ENCODE measurements at places on chromosomes 7 and 10.

DNA sequence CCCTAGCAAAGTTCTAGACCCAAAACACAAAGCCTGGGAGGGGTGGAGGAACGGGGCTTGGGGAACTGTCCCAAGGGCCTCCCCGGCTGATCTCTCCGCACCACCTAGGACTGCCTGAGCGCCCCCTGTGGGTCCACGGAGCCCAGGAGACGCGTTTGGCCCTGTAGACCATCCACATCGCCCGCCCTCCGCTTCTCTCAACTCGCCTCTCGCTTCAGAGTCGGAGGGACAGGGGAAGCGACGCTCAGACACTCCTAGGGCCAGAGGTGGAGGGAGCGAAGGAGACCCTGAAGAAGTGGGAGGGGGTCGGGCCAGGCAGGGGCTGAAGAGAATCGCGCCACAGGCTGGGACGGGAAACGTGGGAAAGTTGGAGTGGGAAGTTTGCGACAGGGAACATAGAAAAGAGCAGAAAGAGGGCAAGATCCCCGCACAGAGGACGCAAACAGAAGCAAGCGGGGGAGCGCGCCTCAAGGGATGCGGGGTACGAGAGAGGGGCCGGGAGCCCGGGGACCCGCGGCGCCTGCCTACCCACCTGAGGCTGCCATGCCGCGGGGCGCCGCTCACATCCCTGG, 378 bp downstream of the PIK3AP1 start:
- peak; percentile 68 for DNase-seq

DNA sequence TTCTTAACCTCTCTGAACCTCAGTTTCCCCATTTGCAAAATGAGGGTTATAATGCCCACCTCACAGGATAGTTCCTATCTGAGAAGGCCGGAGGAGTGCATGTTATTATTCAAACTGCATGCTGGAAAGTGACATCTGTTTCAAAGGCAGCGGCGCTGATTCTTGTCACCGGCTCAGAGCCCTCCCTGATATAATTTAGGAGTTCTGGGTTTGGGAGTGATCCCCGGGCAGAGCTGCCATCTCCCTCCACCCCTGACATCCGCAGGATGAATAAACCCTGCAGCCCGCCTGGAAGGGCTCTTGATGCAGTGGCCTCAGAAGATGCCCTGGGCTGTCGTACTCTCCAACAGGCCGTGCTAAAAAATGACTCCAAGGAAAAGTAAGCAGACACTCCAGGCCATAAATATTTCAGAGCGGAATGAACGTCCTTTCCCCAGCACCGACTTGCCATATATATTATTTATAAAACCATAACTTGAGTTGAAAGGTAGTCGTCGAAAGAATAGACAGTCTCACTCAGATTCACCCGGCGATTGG, 47.0 kb upstream of the MYL10 start:
- DNase-seq: no peak

GRCh38 chr7:114921631-114922025, 266 bp upstream of the MDFIC start:
- peak; percentile 33 for DNase-seq

GRCh38 chr7:24755541-24756407, 1.5 kb downstream of the GSDME start:
- DNase-seq: peak; percentile 14

GRCh38 chr10:46270086-46270811, 16.5 kb upstream of the ANTXRL start:
- DNase-seq: peak; percentile 17

GRCh38 chr10:10396601-10397000, 621.1 kb upstream of the CELF2 start:
- no peak for DNase-seq

- DNase-seq: no peak
Observed at GRCh38 chr7:159099711-159100231, 44.9 kb downstream of the VIPR2 start.

DNA sequence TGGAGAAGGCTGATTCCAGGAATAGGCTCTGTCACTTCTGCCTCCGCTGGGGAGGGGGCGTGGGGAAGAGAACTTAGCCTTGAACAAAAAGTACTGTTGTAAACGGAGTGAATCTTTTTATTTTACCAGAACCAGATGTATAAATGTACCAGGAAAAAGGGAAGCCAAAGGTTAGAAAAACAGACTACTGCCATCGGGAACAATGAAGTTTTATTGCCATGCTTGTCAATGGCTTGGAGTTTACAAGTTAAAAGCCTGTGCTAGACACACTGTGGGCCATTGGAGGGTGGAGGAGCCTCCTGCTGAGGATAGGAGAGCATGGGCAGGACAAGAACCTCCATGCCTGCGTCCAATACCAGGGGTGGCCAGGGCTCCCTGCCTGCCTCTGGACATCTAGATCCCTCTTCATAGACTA, 161.7 kb upstream of the LYZL2 start:
- DNase-seq: no peak

DNA sequence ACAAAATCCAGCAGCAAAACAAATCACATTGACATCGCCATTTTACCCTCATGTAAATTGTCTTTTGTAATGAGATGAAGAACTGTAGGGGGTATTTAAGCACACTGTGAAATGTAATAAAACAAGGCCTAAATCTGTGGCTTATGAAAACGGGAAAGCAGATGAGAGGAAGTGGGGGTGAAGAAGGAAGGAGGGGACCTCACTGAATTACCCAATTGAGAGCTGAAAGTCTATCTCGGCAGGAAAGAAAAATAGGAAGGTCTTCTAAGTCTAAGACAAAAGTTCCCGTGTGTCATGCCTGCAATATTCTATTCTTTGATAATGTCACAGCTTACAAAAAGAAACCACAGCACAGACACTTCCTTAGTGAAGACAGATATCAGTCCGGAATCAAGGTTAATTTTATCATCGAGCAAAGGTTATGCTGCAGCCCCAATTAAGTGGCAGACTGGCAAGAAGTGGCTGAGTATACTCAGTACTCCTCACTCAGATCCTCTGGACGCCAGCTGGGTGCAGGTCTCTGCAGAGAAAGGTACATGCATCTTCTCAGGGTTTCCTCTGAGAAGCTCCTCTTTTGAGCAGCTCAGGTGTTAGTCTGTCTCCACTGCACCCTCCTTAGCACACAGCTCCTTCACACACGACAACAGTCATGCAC, 239.7 kb downstream of the FANK1 start:
- no peak for DNase-seq

GRCh38 chr10:132099389-132100090, 33.8 kb downstream of the JAKMIP3 start:
- DNase-seq: no peak

DNA sequence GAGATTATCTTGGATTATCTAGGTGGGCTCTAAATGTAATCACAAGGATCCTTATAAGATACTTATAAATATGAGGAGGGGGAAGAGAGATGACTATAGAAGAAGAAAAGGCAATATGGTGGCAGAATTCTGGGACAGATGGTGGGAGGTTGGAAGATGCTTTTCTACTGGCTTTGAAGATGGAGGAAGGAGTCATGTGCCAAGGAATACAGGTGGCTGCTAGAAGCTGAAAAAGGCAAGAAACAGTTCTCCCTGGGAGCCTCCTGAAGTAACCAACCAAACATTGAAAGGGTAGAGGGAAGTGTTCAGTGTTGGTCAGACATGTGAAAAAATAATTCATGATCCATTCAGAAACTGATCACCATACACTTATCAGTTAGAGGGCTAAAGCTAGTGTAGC, 213.3 kb downstream of the WDR11 start:
- no peak for DNase-seq

GRCh38 chr10:118300320-118300719, 41.8 kb downstream of the FAM204A start:
- no peak for DNase-seq

DNA sequence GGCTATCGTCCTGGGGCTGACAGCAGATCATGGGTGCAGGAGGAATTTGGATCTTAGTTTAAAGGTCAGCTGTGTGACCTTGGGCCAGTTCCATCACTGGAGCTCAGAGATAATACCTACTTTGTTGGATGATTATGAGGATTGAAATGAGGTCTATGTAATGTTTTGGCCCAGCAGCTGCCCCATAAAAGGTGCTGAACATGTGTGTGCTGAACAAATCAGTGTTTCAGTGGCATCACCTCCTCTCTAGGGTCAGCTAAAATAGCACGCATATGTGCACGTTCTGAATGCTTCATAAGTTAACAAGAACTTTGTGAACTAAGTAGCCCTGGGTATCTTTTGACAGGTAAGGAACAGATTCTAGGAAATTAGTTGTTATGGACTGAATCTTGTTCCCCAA, 84.8 kb upstream of the LRRC18 start:
- DNase-seq: no peak

- DNase-seq: no peak
Observed at GRCh38 chr10:95561864-95562177, 650 bp upstream of the SORBS1 start.

- DNase-seq: no peak
Observed at GRCh38 chr10:116815641-116816415, 33.5 kb upstream of the ENO4 start.

- no peak for DNase-seq
Observed at GRCh38 chr10:48554246-48554645, 50.6 kb downstream of the ARHGAP22 start.

DNA sequence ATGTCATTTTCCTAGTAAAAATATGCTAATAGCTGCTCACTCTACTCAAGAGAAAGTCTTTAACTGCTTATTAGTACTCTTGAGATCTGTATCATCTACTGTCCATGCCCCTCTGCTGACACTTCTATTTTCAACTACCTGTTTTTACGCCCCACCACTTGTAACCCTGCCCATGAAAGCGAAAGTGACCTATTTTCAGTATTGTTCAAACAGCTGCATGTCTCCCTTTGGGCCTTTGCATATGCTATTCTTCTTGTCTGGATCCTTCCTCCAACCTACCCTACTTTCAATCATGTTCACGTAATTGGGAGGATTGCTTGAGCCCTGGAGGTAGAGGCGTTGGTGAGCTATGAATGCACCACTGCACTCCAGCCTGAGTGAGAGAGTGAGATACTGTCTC, 1481.3 kb downstream of the GATA3 start:
- no peak for DNase-seq

DNA sequence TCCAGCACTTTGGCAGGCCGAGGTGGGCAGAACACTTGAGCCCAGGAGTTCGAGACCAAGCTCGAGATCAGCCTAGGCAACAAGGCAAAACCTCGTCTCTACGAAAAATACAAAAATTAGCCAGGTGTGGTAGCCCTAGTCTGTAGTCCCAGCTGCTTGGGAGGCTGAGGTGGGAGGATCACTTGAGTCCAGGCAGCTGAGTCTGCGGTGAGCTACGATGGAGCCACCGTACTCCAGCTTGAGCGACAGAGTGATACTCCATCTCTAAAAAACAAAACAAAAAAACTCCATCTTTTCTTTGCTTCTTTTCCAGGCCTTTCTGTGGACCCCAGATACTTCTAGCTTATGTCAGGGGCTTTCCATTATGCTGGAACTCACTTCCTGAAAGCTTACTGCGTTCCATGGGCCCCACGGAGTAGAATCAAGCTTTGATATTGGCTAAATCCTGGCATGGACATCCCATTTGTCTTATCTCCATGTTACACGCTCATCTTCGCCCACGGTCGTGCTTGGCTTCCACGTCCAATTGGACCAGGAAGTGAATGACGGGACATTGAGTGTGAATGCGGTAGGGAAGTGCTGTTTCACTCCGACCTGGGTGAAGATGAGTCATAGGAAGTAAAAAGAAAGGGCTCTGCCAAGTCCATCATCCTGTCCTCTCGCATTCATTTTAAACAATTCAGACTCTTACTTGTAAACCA, 45.7 kb downstream of the FAM171A1 start:
- DNase-seq: no peak

DNA sequence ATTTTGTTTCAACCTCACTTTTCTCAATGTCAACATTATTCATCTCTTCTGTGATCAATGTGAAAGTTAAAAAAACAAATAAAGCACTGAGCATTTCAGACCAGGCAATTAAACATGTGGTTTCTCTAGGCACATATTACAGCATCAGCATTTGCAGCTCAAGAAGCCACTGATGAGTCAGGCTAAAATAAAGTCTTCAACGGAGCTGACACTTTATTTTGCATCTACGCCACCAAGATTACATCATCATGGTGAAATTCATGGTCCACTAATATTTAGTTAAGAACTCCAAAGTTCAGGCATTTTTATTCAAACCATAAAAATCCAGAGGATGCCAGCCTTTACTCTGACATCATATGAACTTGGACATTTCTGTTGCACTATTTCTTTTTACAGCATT, 33.0 kb downstream of the MAGI2 start:
- no peak for DNase-seq

- no peak for DNase-seq
Observed at GRCh38 chr7:17405786-17406185, 107.3 kb downstream of the AHR start.

GRCh38 chr7:138556771-138557484, 96.9 kb downstream of the TRIM24 start:
- DNase-seq: no peak
